ENCODE measurements at places on chromosomes 7 and 10. TPM values are rescaled to one million over a fixed set of nuclear protein-coding genes. Genes with fewer than 3 reads are reported as not detected.

The GIMAP8 gene
- 9.4 TPM for total RNA-seq

The HECW1 gene
- total RNA-seq = not detected

GRCh38 chr7:33221390-33221789, 92.0 kb downstream of the BBS9 start:
- no peaks in the 10 kb centered on the region for H3K27me3 ChIP-seq
- DNase-seq = no peak
- no peaks in the 10 kb centered on the region for H3K4me1 ChIP-seq
- no peak overlapping the region for H3K4me3 ChIP-seq
- no peak overlapping the region for H3K27ac ChIP-seq

- H3K4me1 ChIP-seq = peaks cover 25% of the 10 kb centered on the region
- H3K27ac ChIP-seq = no peak overlapping the region
- H3K27me3 ChIP-seq = peaks cover 16% of the 10 kb centered on the region
These were observed 2.9 kb upstream of the RALA start for GRCh38 chr7:39620486-39620885.

- H3K4me3 ChIP-seq = no peak overlapping the region
- H3K36me3 ChIP-seq = no peaks in the 10 kb centered on the region
- peaks cover 5% of the 10 kb centered on the region for H3K27me3 ChIP-seq
- no peak overlapping the region for H3K27ac ChIP-seq
- no peak for DNase-seq
These were observed 70.3 kb upstream of the RSU1 start for GRCh38 chr10:16887565-16887964.

DNA sequence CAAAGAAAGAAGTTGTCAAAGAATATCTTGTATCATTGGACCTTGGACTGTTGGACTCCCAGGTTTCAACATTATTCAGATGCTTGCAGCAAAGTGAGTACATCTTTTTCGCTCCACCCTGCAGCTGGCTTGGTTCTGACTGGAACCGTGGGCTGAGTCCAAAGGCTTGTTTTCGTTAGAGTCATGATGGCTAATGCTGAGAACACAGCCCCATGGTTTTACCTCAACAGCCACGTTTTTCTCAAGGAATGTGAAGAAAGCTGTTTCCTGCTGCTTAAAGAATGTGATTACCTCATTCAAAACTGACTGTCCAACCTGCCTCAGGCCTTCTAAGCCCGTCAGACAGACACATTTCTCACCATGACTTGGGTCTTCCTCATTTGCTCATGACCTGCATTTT, 69.5 kb downstream of the STEAP1B start:
- DNase-seq = no peak
- H3K27me3 ChIP-seq = peaks cover 2% of the 10 kb centered on the region
- H3K27ac ChIP-seq = no peak overlapping the region
- no peak overlapping the region for H3K4me3 ChIP-seq
- H3K4me1 ChIP-seq = peaks cover 4% of the 10 kb centered on the region

- peaks cover 2% of the 10 kb centered on the region for H3K27me3 ChIP-seq
- no peak overlapping the region for H3K4me3 ChIP-seq
- DNase-seq = no peak
These were observed 19.6 kb downstream of the PLCE1 start for GRCh38 chr10:94013331-94013760.

- H3K27ac ChIP-seq = no peak overlapping the region
- no peak for DNase-seq
- peak overlapping the region; percentile 94 for H3K4me3 ChIP-seq
- H3K4me1 ChIP-seq = peaks cover 32% of the 10 kb centered on the region
These were observed 2.4 kb downstream of the CCDC71L start for GRCh38 chr7:106658316-106659165.
